ENCODE measurements at places on chromosomes 6 and 20.

GRCh38 chr6:36095497-36096391 lies 34.6 kb upstream of the MAPK13 start:
- no peak for DNase-seq

GRCh38 chr6:50708664-50709365 lies 4.5 kb upstream of the TFAP2D start:
- DNase-seq: no peak

DNA sequence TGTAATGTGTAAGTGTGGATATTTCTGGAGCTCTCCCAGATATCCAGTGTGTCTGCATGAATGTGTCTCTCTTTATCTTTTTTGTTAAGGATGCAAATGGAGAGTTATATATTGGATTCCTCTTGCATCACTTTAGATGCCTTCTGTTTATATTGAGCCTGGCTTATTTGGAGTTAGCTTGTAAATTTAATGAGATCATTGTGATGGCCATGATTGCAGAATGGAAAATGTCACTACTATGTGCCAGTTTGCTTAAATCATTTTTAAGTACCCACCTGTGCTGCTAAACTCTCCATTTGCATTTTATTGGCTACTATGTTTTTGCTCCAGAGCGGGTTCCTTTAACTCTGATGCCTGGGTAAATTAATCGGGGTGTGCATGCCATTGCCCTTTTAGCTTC lies 334.8 kb downstream of the UTRN start:
- no peak for DNase-seq

DNA sequence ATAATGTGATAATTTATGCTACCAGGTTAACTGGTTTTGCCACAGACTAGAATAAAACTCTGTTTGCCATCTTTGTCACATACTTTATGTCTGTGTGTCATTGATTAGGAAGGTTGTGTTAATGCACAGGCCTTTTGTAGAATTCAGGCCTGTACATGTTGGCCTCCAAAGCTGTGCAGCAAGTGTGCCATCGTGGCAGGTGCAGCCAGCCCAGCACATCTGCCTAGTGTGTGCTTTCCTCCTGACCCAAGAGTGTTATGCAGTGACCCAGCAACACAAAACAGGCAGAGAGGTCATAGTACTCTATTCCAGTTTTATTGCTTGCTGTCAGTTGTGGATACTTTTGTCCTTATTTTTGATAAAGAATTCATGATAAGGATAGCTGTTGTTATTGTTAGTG lies 3.7 kb downstream of the MAP3K4 start:
- no peak for DNase-seq

- no peak for DNase-seq
Observed at GRCh38 chr6:44285552-44286284, 15.5 kb downstream of the TMEM151B start.

GRCh38 chr6:170262489-170263088 lies 28.3 kb downstream of the DLL1 start:
- DNase-seq: no peak

DNA sequence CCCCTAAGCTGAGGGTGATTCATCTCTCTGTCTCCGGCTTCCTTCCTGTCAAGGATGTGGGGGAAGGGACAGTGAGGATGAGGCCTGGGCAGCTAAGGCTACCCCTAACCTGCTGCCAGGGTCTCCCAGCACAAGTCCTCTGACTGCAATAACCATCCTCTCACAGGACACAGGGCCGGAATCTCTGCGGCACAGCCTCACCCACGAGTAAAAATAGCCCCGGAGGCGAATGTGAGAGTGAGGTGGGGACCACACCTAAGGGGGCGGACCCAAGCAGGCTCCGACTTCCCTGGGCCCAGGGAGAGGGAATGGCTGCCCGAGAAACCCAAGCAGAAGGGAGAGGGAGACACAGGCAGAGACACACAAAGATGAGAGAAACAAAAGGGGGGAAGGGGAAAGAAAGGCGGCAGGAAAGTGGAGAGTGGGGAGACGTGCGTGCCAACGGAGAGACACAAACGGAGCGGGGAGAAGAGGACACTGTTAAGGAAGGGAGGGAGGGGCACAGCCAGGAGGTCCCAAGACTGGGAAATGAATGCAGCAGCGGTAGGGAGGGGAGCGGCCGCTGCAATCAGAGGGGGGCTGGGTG lies 1.4 kb downstream of the CLIC1 start:
- DNase-seq: no peak

- DNase-seq: no peak
Observed at GRCh38 chr20:32139947-32140346, 30.4 kb downstream of the TM9SF4 start.

GRCh38 chr20:2806351-2806701 lies 5.9 kb upstream of the CPXM1 start:
- no peak for DNase-seq

GRCh38 chr6:143164565-143165105 lies 103.9 kb downstream of the AIG1 start:
- no peak for DNase-seq

- no peak for DNase-seq
Observed at GRCh38 chr6:159701413-159701999, 8.5 kb upstream of the SOD2 start.

DNA sequence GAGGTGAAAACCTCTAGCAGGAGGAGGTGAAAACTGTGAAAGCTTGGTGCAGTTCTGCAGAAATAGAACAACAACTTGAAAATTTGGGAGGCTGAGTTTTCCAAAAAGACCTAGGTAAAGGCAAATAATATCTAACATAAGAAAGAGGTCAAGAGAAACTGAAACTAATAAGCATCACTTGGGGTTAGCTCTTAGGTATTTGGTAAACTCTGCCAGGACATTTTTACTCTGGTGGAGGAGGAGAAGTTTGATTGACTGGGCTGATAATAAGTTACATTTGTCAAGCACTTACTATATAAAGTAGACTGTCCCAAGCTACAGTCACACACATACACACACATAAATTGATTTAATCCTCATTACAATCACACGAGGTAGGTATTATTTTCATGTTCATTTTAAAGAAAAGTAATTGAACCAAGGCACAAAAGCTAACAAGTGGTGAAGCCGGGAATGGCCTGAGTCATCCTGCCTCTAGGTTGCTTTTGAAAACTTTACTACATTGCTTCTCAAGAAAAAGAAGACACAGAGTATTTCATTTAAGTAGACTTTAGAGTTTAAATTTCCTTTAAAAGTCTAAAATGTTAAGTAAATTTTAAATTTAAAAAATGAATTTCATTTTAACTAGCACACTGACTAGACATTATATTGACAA lies 275.5 kb downstream of the PTPRK start:
- no peak for DNase-seq

- DNase-seq: no peak
Observed at GRCh38 chr6:45493761-45494160, 116.0 kb upstream of the SUPT3H start.

DNA sequence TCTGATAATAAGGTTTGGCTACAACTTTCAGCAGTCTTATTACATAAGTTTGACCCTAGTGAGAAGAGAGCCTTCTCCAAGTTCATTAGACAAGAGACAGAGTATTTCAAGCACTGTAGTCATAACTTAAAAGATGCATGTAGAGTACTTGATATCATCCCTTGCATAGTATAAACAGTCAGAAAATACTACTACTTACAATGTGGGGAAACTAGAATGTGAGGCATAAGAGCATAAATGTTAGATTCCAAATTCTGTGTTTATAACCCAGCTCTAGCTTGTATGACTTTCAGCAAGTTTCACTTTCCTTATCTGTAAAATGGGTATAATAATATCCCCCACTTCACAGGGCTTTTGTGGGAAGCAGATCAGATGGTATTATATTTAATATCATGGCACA lies 56.8 kb upstream of the TMEM200A start:
- no peak for DNase-seq

- DNase-seq: peak; percentile 60
Observed at GRCh38 chr6:2931970-2932748, 29.1 kb upstream of the SERPINB9 start.

DNA sequence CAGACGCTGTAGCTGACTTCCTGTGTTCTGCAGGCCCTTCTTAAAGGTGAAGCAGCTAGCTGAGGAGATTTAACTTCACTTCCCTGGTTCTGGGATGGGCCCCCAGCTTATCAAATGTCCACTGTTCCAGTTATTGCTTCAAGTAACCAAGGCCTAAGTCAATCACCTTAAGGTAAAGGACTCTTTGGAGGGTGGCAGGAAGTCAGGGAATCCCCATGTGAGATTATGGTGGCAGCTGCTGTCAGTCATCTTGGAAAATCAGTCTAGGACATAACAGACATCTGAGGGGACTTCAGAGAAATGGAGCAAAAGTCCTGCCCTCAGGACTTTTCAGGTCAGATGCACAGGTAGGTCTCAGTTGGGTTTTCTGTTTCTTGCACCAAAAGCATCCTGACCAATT lies 3.8 kb downstream of the ELOVL5 start:
- no peak for DNase-seq

DNA sequence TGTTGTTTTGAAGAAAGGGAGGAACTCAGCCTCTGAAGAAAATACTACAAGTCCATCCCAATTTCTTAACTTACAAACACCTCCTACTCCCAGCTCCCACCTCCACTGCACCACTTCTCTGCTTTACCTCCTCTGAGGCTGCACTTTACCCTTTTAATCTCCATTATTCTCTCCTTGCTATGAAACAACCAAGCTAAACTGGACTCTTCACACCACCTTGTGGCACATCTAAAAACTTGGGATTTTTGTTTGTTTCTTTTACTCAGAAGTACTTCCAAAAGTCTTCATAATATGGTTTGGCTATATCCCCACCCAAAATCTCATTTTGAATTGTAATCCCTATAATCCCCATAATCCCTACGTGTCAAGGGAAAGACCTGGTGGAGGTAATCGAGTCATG lies 142.2 kb downstream of the MOXD1 start:
- no peak for DNase-seq

DNA sequence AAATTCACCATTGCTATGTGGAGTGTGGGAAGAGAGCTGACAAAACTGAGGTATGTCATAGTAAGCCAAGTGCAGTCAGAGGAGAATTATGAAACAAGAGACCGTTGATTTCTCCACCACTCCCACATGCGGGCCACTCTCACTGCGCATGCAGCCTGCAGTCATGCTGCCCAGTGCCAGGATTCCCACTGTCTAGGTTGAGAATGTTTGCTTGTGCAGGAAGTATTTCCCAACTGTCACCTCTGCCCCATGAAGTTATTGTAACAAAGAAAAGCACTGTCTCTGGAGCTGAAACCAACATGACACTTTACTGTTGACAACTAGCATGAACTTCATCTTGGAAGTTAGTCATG lies 18.7 kb upstream of the SFT2D1 start:
- DNase-seq: no peak

DNA sequence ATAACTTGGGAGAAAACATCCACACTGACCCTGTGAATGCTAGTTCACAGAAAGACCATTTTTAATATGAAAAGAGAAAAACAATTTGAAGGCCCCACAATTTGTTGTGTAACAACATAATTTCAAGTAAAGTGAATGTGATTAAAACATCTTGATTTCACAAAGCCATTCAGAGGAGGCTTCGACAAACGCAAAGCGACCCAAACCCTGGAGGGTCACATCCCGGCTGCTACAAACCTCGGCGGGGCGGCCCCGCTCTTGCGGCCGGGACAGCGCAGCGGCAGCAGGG lies 14.0 kb downstream of the FOXC1 start:
- no peak for DNase-seq

DNA sequence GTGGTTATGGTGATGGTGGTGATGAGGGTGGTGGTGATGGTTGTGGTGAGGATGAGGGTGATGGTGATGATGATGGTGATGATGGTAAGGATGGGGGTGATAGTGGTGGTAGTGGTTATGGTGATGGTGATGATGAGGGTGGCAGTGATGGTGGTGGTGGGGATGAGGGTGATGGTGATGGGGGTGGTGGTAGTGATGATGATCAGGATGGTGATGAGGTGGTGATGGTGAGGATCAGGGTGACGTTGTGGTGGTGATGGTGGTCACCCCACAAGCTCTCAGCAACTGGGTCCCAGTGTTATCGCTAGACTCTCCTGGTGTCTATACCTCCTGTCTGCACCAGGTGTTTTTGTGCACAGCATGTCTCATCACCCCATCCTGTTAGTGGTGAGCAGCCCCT lies 85.0 kb downstream of the TMEM242 start:
- DNase-seq: no peak

GRCh38 chr6:2970034-2970685 lies 1.2 kb downstream of the SERPINB6 start:
- no peak for DNase-seq

DNA sequence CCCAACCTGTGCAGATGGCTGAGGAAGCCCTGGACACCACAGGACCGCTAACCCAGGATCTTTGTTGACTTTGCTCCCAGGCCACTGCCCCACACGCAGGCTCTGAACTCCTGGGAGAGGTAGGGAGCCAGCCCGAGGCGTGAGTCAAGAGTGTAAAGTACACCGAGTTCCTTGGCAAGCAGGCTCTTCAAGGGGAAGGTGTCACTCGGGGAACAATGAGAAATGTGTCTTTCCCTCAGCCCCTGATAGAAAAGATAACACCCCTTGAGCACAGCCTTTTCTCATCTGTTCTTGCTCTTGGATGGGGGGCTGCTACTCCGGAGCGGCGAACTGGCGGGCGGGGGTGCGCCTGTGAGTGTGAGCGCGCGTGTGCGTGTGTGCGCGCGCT lies 472 bp upstream of the EDN3 start:
- DNase-seq: no peak

DNA sequence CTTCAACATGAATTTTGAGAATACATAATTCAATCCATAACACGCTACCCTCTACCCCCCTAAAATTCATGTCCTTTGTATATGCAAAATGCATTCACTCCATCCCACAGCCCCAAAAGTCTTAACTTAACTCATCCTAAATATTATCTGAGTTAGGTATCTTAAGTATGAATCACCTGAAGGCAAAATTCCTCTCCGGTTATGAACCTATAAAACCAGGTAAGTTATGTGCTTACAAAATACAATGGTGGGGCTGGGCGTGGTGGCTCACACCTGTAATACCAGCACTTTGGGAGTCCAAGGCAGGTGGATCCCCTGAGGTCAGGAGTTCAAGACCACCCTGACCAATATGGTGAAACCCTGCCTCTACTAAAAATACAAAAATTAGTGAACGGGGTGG lies 23.5 kb upstream of the PRSS35 start:
- DNase-seq: no peak

DNA sequence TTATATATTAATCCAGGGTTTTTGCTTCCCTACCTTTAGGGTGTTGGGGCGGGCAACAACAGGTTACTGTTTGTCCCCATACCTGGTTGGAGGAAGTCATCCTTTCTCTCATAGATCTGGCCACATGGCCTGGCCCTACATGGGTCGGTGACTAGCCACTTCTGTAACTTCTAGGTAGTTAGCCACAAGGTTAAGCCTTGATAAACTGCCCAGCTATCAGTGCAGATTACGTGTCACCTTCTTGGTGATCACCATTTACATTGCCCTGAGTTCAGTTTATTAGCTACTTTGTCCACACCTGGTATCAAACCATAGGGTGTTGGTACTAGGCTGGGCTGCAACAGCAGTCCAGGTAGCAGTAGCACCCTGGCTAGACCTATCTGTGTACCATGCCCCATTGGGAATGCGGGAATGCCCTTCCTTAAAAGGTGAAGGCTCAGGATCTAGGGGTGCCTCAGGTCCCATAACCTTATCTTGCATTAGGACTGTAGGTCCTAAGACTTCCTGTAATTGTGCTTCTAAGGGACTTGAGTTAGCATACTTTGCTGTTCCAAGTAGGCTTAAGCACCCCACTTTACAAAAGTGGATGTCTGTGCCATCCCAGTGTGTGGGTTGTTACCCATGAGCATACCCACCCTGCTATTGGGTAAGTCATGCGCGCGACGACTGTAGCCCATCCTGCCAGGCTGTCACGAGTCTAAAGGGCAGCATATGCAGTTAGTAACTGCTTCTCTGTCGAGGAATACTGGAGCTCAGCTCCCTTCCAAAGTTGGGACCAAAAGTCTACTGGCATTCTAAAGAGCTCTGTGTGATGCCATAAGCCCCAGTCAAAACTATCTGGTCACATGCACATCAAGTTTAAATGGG lies 5.2 kb downstream of the ZKSCAN3 start:
- no peak for DNase-seq

- no peak for DNase-seq
Observed at GRCh38 chr20:44571362-44571988, 10.9 kb upstream of the PKIG start.
